ENCODE measurements at places on chromosomes 16 and 17.

DNA sequence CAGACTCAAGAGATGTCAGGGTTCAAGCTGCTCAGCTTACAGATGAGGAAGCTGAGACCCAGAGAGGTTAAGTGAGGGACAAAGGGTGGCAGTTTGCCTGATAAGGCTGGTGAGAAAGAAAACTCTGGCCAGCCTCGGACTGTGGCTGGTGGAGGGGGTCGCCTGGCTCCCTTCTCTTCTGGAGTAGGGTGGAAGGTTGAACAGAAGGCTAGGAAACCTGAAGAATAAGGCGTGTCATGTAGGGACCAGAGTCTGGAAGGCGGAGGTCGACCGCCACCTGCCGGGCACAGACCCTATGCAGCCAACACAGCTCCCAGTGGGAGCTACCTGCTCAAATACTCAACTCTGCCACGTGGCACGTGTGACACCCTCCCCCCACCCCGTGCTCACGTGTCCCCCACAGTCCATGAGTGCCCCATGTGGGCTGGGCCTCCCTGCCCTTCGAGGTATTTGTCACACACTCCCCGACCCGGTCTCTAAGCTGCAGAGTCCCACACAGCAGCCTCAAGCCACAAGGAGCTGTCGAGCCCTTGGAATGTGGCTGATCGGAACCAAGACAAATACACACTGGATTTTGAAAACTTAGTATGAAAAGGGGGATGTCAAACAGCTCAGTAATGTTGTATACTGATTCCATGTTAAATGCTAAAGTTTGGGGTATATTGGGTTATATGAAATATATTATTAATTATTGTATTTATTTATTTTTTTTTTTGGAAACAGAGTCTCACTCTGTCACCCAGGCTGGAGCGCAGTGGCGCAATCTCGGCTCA, 11.8 kb downstream of the HID1 start:
- H3K27me3 ChIP-seq, result no peaks in the 10 kb centered on the region
- no peak for DNase-seq
- no peaks in the 10 kb centered on the region for H3K4me1 ChIP-seq
- H3K27ac ChIP-seq, result no peak overlapping the region
- no peak overlapping the region for H3K4me3 ChIP-seq

DNA sequence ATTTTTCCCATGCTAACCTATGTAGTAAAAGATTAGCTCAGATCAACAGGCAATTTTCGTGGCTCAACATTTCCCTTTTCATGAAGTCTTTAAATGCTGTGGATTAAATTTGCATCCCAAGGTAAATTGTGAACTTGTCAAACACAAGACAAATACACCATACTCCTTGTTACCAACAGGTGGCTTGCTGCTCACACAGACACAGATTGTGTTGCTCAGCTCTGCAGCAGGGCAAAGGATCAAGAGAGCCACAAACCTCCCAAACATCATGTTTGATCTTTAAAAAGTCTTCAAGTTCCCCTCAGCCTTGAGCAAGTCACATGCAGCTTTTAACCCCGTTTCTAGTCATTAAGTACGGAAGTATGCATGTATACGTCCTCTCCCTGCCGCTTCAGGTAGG, 119.6 kb upstream of the CNTNAP4 start:
- no peak for DNase-seq
- no peaks in the 10 kb centered on the region for H3K4me1 ChIP-seq
- no peak overlapping the region for H3K27ac ChIP-seq
- H3K36me3 ChIP-seq, result no peaks in the 10 kb centered on the region
- H3K27me3 ChIP-seq, result no peaks in the 10 kb centered on the region
- no peak overlapping the region for H3K4me3 ChIP-seq

DNA sequence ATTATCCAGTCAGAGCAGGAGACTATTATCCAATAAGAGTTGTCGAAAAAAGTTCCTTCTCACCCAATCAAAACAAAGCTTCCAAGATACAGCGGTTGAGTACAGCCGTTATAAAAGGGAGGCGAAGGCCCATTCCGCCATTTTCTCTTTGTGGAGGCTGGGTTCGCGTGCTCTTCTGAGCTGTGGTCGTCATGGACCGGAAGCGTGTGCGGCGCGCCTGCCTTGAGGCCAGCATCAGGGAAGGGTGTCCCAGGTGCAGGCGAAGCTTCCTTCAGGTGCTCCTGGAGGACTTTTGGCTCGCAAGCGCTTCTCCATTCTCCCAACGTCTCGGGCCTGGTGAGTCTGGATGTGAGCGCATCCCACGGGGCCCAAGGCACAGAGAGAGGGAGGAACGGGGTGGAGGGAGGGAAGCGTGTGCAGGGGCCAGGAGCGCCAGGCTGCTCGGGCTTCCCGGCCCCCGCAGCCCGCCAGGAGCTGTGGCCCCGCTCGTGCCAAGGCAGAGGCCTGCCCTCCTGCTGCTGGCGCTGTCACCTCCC, 99.2 kb downstream of the GOSR1 start:
- no peaks in the 10 kb centered on the region for H3K36me3 ChIP-seq
- no peaks in the 10 kb centered on the region for H3K27me3 ChIP-seq
- H3K27ac ChIP-seq, result no peak overlapping the region
- no peak overlapping the region for H3K4me3 ChIP-seq

DNA sequence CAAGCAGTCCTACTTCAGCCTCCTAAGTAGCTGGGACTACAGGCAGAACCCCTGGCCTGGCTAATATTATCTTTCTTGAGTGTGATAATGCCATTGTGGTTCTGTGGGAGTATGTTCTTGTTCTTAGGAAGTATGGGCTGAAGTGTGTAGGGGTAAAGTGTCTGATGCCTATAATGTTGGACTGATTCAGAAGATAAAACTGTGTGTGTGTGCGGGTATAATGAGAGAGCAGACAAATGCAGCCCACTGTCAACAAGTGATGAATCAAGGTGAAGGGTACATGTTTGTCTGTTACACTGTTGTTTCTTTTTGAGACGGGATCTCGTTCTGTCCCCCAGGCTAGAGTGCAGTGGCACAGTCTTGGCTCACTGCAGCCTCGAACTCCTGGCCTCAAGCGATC, 127.5 kb downstream of the CLEC16A start:
- H3K4me3 ChIP-seq, result no peak overlapping the region
- H3K36me3 ChIP-seq, result peaks cover 23% of the 10 kb centered on the region
- no peak overlapping the region for H3K27ac ChIP-seq
- no peak for DNase-seq

GRCh38 chr17:40004712-40005111, 10.5 kb upstream of the CSF3 start:
- no peak for DNase-seq
- no peaks in the 10 kb centered on the region for H3K27me3 ChIP-seq
- no peaks in the 10 kb centered on the region for H3K4me1 ChIP-seq
- H3K36me3 ChIP-seq, result no peaks in the 10 kb centered on the region

DNA sequence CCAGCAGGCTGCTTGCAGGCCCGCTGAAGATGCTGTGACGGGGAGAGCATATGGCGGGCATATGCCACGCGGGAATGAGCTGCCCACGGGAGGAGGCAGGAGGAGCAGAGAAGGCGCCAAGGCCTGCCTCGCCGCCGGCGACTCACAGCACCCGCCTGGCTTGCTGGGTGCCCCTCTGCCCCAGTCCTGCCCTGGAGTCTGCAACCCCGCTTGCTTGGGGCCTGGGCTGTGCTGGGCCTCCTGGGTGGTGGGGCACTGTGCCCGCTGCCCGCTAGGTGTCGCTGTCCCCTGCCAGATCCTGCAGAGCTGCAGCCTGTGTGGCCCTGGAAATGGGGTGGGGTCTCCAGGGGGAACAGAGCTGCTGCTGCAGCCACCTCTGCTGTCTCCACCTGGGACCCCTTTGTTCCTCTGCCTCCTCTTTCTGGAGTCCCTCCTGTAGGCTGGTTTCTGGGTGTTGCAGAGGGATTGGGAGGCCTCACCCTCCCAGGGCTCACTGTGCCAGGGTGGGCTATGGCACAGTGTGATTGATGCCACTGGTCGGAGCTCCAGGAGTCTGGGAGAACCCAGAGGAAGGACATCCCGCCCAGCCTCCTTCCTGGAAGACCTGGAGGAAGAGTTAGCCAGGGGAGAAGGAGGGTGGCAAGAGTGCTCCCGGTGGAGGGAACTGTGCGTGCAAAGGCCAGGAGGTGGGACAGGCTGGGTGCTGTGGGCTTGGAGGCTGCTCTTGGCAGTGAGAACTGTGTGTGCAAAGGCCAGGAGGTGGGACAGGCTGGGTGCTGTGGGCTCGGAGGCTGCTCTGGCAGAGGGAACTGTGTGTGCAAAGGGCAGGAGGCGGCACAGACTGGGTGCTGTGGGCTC, 141.0 kb upstream of the CIBAR2 start:
- H3K4me3 ChIP-seq, result no peak overlapping the region
- DNase-seq, result peak; percentile 82
- no peaks in the 10 kb centered on the region for H3K36me3 ChIP-seq
- H3K27ac ChIP-seq, result no peak overlapping the region

- H3K4me3 ChIP-seq, result no peak overlapping the region
- H3K27ac ChIP-seq, result no peak overlapping the region
- no peaks in the 10 kb centered on the region for H3K4me1 ChIP-seq
- H3K36me3 ChIP-seq, result no peaks in the 10 kb centered on the region
- no peak for DNase-seq
Observed at GRCh38 chr17:70636517-70637133, 467.3 kb downstream of the KCNJ2 start.
